ENCODE measurements at places on chromosomes 11 and 22.
A peak's percentile ranks its signal among the peaks of the same experiment; 100 is the strongest.

- DNase-seq, result no peak
Measured at GRCh38 chr11:119361056-119361787, 14.7 kb upstream of the MFRP start.

- no peak for DNase-seq
Measured at GRCh38 chr11:115612046-115612730, 108.0 kb upstream of the CADM1 start.

GRCh38 chr11:45354976-45355705 is 69.0 kb upstream of the SYT13 start:
- DNase-seq, result peak; percentile 85

GRCh38 chr11:33420959-33421566 is 163.9 kb downstream of the HIPK3 start:
- DNase-seq, result no peak

GRCh38 chr11:132601875-132602274 is 930.4 kb downstream of the OPCML start:
- no peak for DNase-seq

DNA sequence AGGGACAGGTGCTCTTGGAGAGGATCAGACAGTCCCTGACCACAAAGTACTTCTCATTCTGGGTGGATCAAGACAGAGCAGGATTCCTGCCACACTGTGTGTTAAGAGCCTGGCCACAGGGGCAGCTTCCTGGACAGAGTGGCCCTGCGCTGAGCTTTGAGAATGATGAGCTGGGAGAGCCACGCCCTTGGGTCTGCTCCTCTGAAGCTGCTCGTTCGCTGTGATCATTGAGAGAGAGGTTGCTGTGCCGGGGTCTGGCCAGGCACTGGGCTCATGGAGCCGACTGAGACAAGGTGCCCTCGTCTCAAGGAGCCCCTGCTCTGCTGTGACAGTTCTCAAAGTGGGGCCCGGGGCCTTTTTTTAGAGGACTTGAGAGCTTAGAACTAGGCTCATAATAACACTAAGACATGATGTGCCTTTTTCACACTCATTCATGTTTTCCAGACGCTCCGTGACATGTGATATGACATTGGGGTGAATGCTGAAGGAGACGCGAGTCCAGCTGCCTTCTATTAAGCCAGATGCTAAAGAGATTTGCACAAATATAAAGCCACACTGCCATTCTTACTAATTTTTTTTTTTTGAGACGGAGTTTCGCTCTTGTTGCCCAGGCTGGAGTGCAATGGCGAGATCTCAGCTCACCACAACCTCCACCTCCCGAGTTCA is 1.6 kb upstream of the MFRP start:
- DNase-seq, result no peak

DNA sequence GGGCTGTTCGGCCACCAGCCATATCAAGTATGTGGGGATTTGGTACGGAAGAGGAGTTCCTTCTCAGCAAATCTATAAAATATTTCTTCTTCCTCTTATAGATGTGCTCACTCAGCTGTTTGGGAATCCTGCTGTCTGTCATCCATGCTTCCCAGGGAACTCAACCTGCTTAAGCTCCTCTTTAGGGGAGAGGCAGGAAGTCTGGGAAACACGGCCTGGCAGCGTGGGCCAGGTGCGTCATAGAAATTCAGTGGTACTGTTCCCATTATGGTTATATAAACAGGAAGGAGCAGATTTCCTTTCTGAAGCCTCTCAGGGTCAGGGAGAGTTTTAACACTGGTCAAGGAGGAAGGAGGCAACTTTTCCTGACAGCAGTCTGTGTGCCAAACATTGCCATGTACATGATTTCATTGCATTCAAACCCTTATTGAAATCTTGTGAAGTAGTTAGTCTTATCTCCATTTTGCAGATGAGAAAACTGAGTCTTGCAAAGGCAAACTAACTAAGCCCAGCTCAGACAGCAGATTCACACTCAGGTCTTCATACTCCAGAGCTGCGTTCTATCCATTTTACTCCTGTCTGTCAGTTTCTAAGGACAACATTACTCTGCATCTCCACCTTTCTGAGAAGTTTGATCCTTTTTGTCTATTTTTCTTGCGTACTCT is 35.4 kb upstream of the AMOTL1 start:
- DNase-seq, result no peak

DNA sequence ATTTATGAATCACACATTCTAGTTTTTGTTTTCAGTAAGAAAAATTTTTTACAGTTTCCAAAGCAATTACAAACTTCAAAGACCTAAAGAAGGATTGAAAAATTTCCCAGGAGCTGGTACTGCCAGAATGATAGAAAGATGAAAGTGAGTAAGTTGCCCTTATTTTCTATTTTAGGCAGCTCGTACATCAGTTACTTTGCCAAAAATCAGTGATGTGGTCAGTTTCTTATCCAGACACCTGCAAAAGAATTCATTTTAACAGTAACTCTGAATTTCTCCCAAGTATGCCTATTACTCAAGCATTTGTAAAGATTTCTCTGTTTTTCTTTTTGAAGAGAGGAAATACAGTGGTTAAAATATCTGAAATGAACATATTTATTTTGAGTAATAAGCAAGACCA is 976.3 kb upstream of the RAG2 start:
- no peak for DNase-seq

DNA sequence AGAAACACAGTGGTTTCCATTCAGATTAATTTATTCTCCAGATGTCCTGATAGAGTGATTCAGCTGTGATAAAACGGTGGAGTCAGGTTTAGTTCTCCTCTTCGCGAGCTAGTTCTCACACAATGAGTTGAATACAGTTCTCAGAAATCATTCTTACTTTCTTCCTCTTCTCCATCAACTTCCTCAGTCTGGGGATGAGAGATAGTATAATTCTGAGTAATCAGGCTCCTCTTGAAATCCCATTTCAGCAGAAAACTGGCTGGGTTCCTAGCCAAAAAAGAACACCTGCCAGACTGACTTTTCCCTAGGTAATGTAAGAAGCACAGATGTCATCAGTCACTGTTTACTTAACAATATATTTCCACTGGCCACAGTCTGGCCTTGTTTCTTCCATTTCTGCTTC is 76.7 kb downstream of the SVIP start:
- DNase-seq, result no peak

DNA sequence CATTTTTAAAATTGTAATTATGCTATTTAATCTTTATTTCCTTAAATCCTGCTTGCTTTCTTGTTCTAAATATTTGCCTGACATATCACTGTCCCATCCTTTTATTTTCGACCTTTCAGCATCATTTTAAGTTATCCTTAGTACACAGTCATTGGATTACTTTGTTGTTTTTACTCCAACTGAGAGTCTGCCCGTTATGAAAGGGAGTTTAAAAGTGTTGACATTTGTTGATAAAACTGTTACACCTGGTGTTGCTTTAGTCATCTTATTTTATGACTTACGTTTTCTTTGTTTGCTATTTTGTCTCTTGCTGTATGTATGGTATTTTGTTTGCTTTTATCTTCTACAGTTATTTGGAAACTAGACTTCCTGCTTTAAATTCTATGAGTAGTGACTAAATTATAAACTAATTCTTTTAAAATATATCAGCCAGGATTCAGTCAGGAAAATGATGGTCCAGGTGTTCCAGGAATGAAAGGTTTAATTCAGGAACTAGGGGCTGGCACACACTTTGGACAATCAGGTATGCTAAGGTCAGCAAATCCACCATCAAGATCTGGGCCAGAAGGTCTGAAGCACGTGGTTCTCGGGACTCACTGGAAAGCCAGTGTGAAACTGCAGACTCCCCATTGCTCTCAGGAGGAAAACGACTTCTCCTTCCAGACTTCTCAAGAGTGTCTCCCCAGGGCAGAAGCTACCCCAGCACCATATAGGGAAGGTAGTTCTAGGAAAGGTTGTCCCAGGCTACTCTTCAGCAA is 86.0 kb downstream of the RASSF10 start:
- DNase-seq, result no peak

DNA sequence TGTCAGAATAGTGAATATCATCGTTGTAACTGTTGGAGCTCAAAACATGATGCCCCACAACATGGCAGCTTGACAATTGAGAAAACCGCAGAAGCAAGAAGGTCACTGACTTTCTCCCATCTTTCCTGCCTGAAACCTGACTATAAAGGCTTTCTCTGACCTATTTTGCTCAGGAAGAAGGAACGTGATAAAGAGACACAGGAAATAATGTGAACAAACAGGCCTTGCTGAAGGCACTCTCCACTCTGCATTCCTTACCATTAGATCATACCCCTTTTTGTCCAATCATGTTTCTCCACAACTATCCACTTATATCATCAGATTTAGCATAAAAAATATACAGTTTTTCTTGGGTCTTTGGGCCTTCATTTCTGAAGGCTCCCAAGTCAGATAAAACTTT is 916.8 kb downstream of the METTL15 start:
- DNase-seq, result no peak

- no peak for DNase-seq
Measured at GRCh38 chr22:38452373-38453065, 2.5 kb downstream of the KCNJ4 start.

- no peak for DNase-seq
Measured at GRCh38 chr11:36874291-36874690, 276.3 kb upstream of the RAG2 start.

DNA sequence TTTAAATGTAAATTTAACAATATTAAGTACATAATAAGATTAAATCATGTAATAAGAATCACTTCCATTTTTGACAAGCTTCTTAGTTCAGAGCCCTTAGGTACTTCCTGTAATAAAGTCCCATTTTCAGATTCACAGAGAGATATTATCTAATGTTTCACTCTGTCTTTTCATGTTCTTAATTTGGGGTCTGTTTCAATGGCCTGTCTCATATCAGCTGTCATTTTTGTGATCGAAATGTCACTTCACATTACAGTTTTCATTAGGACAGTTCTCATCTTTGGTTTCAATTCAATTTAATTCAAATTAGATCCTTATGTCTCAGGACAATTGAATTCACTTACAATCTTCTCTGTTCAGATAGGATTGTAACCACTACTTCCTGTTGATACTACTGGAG is 22.6 kb upstream of the OLFML1 start:
- no peak for DNase-seq

DNA sequence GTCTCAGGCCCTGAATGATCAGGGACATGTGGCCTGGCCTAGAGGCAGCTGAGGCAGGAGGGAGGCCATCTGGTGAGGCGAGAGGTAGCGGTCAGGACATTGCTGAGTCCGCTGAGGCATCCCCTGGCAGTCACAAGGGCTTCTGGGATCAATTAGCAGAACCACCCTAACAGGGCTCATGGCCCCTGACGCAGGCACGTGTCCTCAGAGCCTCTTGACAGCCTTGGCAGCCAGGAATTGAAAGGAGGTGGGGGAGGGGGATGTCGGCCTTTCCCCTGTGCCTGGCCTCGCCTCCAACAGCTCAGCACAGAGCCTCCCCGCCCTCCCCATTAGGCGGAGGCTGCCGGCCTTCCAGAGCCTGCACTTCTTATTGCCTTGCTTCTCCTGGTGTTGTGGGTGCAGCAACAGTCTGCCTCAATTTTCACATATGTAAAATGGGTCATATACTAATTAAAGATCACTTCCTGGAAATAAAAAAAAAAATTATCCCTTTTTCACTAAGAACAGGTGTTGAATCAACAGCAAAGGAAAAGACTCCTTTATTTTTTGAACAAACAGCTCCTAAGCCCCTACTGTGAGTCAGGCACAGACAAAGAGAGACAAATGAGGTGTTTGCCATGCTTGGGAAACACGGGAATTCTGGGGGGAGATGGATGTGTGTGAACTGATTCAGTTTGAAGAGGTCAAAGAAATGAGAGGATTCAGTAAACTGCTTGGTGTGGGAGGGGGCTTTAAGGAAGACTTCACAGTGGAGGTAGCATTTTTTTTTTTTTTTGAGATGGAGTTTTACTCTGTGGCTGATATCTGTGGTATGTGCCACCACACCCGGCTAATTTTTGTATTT is 55.3 kb downstream of the NFAM1 start:
- no peak for DNase-seq

DNA sequence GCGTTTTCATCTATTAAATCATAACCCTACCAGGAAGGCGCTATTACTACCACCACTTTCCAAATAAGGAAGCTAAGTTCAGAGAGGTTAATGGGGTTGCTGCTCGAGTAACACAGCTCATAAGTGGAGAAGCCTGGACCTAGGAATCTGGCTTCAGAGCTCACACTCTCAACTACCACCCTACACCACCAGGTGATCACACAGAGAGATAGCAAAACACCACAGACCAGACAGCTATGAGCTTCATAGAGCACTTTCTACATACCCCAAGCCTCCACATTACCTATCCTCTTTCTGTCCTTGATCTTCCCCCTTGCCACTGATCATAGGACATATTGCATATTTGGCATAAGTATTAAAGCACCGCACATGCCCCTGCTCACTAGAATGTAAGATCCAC is 65.4 kb downstream of the TIMP3 start:
- DNase-seq, result no peak

DNA sequence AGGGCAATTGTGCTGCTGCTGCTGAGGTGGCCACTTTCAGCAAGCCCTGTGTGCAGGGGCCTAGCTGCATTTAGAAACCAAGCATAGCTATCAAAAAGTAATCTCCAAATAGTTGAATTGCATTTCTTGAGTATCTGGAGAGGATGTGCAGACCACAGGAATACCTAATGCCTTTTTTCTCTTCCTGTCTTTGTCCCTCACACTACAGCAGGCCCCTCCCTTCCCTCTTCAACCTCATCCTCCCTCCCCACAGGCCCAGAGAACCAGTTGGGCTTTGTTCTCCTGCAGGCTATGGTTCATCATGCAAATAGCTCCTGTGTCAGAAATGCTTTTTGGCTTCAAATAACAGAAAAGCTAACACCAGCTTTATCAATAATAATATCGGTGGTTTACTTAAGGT is 47.7 kb downstream of the DKK3 start:
- no peak for DNase-seq

GRCh38 chr11:120142441-120143100 is 4.7 kb upstream of the TRIM29 start:
- DNase-seq, result no peak

GRCh38 chr11:61147271-61147670 is 14.0 kb downstream of the VPS37C start:
- DNase-seq, result no peak

DNA sequence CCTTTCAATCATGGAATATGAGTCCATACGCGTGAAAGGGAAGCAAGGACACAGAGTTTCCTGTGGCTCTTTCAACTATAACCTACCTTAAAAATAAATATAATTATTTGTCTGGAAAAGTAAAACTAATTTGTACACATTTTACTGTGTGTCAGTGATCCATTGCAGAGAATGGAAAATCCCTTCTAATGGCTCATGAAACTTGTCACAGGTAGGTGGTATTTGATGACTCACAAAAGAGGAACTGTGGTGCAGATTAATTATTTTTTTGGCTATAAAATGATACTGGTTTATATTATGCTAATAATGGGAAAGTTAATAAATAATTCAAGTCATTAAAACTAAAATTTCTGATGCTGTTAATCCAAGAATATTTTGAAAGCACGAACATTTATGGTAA is 792.2 kb downstream of the METTL15 start:
- DNase-seq, result no peak

GRCh38 chr22:43451371-43452050 is 39.7 kb downstream of the MPPED1 start:
- no peak for DNase-seq

- DNase-seq, result no peak
Measured at GRCh38 chr11:44327730-44328129, 17.8 kb upstream of the ALX4 start.

GRCh38 chr11:58549644-58550043 is 26.0 kb downstream of the LPXN start:
- no peak for DNase-seq

- DNase-seq, result no peak
Measured at GRCh38 chr11:133835593-133836548, 9.4 kb downstream of the SPATA19 start.

GRCh38 chr11:72637926-72638325 is 36.3 kb downstream of the PDE2A start:
- DNase-seq, result no peak
